ENCODE measurements at places on chromosomes 3 and 15.

DNA sequence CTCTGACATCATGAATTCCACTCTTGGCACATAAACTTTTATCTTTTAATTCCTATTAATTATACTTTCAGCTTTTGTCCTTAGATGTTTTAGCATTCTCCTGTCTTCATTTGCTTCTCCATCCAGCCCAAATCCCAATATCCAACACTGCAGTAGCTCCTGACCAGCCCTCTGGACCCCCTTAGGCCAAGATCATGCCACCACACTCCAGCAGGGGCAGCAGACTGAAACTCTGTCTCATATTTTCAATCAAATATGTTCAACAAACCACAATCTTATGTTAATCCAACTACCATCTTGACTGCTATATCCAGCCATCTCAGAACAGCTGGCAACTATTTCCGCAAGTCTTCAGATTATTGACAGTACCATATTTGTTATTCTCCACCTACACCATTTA, 315.8 kb upstream of the ROBO2 start:
- DNase-seq = no peak

- no peak for DNase-seq
Measured at GRCh38 chr3:152298393-152299248, 29.9 kb downstream of the MBNL1 start.

- no peak for DNase-seq
Measured at GRCh38 chr15:37086521-37086920, 13.8 kb downstream of the MEIS2 start.

GRCh38 chr15:90558171-90558573, 28.4 kb downstream of the CRTC3 start:
- DNase-seq = no peak

DNA sequence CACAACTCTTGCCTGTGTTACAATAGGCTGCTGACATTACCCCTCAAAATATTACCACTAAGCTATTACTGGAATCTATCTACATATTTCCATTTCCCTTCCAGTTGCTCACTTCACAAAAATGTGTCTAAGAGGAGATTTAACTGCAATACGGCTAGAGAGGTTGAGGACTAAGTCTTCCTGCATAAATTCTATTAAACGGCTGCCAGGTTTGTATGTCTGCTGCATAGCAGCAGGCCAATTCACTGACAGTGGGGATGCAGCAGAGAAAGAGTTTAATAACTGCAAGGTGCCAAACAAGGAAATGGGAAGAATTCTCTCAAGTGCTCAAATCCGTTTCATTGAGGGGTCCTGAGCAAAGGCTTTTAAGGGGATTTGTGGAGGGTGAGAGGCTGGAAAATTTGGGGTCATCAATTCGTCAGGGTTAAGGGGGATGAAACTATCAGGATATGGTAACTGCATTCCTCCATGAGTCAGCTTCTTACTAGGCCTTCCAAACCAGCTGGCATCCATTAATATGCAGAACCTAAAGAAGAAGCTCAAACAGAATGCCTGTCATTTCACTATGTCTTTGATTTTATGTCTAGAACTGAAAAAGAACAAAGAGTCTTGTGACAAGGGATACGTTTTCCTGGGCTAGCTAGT, 675.6 kb downstream of the TBL1XR1 start:
- no peak for DNase-seq

- no peak for DNase-seq
Measured at GRCh38 chr15:88839146-88839545, 35.9 kb downstream of the ACAN start.

GRCh38 chr15:33292717-33293307, 18.0 kb upstream of the RYR3 start:
- DNase-seq = peak; percentile 38

DNA sequence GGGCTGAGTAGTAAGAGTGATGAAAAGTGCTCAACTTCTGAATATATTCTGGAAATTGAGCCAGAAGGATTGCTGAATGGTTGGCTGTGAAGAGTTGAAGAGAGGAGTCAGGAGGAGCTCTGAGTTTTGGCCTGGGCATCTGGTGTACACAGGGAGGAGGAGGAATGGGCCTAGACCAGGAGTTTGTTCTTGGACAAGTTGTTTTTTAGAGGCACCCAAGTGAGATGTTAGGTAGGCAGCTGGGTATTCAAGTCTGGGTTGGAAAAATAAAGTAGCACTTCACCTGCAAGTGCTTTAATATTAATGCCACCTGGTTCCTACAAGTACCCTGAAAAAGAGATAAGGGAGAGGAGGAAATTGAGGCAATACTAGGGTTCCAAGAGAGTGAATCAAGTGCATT, 14.7 kb downstream of the BSN start:
- no peak for DNase-seq

DNA sequence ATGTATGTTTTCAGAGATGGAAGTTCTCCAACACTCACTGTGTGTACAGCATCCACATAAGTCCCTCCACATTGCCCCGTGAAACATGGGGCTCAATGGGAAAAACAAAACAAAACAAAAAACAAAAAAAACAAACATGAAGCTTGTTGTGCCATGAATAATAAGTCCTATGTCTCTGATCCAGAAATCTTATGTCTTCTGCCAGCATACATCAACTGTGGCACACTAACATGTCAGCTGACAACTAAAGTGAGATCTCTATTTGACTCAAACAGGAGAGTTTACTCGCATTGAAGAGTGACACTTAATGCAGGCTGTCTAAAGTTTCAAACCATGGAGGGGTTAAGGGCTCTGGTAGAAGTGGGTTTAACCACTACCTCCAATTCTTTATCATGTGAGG, 180.2 kb upstream of the ROBO1 start:
- no peak for DNase-seq

GRCh38 chr3:94413336-94414108, 350.7 kb downstream of the NSUN3 start:
- DNase-seq = no peak

GRCh38 chr3:4693620-4694019, 200.5 kb downstream of the ITPR1 start:
- no peak for DNase-seq

DNA sequence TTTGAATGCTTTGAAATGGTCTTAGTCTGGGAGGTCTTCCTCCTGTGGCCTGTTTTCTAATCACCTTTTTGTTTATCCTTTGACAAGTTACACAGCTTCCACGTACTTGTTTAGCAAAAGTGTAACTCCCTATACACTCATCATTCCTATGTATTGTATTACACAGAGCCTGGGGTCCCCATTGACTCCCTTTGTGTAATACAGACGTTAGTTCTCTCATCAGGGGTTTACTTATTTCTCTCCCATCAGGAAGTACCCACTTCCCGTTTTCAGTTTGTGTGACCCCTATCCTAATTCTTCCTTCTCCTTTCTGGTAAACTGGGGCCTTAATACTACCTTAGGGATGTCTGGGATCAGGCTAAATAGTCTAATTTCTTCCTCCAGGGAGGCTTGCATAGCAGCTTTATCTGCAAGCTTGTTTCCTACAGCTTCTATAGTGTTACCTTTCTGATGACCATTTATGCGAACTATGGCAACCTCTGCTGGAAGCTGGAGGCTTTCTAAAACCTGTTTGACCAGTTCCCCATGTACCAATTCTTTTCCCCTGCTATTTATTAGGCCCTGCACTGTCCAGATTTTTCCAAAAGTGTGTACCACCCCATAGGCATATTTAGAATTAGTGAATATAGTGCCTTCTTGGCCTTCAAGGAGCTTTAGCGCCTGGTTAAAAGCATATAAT, 22.4 kb downstream of the ARL8B start:
- DNase-seq = no peak

- no peak for DNase-seq
Measured at GRCh38 chr3:13145826-13146642, 72.8 kb upstream of the IQSEC1 start.

GRCh38 chr3:119669906-119670570, 7.2 kb downstream of the COX17 start:
- DNase-seq = no peak

DNA sequence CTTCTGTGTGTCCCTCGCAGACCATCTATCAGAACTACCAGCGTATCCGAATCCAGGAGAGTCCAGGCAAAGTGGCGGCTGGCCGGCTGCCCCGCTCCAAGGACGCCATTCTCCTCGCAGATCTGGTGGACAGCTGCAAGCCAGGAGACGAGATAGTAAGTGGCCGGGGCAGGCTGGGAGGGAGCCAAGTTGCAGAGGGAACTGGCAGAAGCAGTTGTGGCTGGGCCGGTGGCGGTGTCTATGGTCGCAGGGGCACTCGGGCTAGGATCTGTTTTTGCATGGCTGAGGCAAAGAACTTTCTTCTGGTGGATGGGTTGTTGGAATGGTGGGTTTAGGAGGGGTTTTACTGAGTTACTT, 10.1 kb downstream of the MCM2 start:
- no peak for DNase-seq

GRCh38 chr15:71677766-71678165, 132.6 kb upstream of the NR2E3 start:
- no peak for DNase-seq

- DNase-seq = peak; percentile 17
Measured at GRCh38 chr3:43024181-43024885, 45.2 kb downstream of the GASK1A start.

DNA sequence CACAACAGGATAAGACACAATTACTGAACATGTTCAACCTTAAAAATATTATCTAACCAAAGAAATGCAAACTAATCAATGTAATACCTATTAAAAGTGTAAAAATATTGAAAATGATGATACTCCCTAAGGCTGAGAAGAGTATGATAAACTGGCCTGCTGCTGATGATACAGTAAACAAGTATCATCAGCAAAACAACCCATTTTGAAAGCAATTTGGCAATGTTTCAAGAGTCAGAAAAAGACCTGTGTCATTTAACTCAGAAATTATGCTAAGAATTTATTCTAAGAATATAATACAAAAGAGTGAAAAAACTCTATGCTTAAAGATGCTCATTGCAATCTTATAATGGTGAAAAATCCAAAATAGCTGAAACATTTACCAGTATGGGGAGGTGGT, 22.1 kb downstream of the CCDC191 start:
- DNase-seq = no peak

GRCh38 chr3:154642145-154642544, 212.2 kb upstream of the GPR149 start:
- no peak for DNase-seq

GRCh38 chr3:177396733-177397132, 199.5 kb upstream of the TBL1XR1 start:
- no peak for DNase-seq

DNA sequence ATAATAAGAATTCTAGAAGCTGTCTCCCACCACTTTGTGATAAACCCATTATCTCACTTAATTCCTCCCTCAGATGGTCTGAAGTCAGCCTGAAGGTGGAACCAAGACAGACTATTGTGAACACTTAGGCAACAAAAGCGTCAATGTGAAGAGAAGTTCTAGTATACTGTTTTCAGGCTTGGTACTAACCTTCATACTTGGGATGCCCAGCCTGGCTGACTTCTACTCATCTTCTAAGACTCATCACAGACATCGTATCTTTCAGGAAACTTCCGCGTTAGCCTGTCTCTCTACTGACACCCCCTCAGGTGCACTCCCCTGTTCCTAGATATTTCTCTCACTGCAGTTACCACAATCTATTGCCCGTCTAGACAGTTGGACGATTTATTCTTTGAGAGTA, 201.2 kb downstream of the SATB1 start:
- no peak for DNase-seq

DNA sequence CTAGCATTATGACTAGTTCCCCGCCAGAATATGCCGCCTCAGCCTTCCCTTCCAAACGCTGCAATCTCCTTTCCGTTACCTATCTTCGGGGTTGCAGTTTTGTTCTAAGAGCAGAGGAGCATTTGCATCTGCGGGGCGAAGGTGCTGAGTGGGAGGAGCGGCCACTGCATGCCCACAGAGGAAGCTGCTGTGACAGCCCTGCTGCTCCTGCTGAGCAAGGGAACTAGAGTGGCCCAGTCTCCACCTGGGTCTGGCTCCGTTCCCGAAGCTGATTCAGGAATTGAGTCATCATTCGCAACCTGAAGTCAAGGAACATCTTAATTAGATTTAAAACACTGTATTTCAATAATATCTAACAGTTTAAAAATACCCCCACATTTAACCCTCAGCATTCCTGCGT, 98.2 kb upstream of the TJP1 start:
- DNase-seq = no peak

DNA sequence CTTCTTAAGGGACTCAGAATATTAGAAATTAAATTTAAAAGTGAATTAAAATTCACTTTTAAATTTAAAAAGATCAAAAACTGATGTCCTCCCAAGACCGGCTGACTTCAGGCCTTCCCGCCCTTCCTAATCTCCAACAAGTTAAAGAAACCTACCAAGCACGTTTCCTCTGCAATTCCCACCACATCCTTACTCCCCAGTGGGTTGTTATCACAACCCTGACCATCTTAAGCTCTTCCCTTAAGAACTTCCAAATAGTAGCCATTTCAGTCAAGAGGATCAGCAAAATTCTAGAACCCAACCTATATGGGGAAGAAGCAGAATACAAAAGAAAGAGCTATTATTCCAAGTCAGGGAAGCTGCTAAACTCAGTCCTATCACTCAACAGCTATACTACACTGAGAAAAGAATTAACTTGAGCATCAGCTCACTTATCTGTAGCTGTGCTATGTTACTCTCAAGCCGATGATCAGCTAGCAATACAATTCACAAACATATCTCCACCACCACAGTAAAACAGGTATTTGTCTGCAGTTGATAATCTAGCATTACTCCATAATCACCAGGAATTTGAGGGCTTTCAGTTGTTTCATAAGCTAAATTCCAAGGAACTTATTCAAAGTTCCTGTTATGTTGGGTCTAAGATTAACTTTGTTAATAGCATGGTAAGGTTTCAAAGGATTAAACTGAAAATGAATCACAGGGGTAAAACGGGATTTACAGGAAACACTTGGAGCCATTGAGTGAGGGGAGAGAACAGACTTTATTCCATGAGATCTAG, 14.3 kb downstream of the ABCC5 start:
- DNase-seq = no peak

GRCh38 chr3:169034401-169034800, 629.1 kb downstream of the MECOM start:
- no peak for DNase-seq

DNA sequence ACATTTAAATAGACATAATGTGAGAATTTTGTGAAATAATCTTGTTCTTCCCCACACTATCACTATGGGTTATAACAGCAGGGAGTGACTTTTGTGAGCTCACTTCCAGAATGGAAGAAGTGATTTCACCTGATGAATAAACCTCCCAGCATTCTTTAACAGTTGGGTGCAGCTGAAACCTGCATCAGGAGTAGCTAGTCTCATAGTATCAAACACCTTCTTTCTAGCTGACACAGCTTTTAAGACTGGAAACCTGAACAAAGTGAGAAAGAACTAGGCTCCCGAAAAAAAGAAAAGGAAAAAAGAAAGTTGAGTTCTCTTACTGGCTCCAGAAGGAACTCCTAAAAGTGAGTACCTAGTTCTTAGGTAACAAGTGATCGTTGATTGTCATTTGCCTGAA, 61.1 kb upstream of the UNC13C start:
- DNase-seq = no peak

- no peak for DNase-seq
Measured at GRCh38 chr3:178203650-178204049, 332.6 kb upstream of the KCNMB2 start.

- DNase-seq = no peak
Measured at GRCh38 chr3:16430717-16431630, 82.5 kb downstream of the RFTN1 start.

- DNase-seq = no peak
Measured at GRCh38 chr15:57552678-57553334, 38.9 kb upstream of the MYZAP start.
